Lower leg skin (tissue), 4 donors: ENCODE measurements at places on chromosomes 7 and 10. TPM values are rescaled to one million over a fixed set of nuclear protein-coding genes. Genes with fewer than 3 reads are reported as not detected.

GBX1 gene
- not detected for total RNA-seq

UPK3BL1 gene
- total RNA-seq, result 41.2 TPM

OR2A2 gene
- not detected for total RNA-seq

HGF gene
- total RNA-seq, result 1.4 TPM

DNA sequence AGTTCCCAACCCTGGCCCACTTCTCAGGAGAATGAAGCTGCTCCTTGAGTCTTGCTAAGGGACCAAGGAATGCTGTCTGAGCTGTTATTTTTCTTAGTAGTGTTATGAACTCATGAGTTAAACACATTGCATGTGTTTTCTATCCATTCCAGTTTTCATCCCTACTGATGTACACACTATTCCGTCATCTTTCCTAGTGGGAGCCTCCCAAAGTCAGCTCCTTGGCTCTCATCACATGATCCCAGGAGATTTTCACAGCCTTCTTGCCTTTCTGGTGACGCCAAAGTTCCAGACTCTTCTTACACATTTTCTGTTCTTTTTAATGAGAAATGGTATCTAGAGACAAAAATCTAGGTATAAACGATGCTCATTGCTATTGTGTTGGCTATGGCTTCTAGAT is 8.4 kb upstream of the C10orf71 start:
- DNase-seq, result peak; percentile 5

GRCh38 chr7:29976673-29977415 is 12.8 kb downstream of the SCRN1 start:
- no peak for DNase-seq

DNA sequence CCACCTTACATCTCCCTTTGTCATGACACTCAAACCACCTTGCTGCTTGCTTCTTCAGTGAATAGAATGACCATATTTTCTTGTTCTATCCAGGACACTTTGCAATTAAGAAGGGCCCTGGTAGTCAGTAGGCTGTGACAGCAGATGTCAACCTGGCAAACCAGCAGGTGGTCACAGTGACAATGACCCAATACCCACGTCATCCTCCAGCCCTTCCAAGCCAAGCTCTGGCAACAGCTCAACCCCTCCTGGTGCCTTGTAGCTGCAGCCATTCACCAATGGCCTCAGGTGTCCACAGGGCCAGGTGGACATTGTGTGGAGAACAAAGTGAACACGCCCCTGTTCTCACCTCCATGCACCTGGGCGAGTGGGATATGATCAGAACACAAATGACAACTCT is 87.6 kb upstream of the MACROH2A2 start:
- peak; percentile 4 for DNase-seq

GRCh38 chr10:74034301-74034700 is 36.4 kb downstream of the VCL start:
- no peak for DNase-seq

DNA sequence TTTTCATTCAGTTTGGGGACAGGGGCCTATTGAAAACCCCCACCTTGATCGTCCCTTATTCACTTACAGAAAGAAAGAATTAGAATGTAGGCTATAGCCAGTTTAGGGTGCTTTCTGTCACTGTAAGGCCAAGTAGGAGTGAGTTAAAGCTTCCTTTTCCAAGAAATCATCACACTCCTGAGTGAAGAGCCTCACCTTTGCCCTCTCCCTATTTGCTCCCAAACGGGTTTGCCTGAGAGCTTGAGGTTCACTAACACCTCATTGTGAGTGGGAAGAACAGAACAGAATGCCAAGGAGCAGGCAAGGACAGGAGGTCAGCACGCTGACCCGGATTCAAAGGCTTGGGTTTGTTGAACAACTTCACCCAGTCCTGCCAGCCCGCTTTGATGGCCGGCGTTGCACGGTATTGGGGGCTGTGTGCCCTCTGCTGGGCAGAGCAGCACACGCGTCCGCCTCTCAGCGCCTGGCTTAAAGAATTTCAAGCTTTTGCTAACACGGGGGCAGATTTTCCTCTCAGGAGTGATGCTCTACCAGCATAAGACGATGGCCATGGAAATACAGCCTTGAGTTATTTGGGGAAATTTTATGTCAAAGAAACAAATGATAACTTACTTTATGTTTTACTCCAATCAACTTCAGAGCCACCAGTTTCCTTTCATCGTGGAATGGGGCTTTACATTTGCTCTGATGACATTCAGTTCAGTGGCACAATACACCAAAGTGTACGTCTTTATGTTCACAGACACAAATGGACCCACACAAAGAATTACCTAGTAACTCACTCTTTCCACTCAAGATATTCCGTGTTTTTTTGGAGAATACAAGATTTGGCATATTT is 470.0 kb downstream of the SUGCT start:
- DNase-seq, result no peak

DNA sequence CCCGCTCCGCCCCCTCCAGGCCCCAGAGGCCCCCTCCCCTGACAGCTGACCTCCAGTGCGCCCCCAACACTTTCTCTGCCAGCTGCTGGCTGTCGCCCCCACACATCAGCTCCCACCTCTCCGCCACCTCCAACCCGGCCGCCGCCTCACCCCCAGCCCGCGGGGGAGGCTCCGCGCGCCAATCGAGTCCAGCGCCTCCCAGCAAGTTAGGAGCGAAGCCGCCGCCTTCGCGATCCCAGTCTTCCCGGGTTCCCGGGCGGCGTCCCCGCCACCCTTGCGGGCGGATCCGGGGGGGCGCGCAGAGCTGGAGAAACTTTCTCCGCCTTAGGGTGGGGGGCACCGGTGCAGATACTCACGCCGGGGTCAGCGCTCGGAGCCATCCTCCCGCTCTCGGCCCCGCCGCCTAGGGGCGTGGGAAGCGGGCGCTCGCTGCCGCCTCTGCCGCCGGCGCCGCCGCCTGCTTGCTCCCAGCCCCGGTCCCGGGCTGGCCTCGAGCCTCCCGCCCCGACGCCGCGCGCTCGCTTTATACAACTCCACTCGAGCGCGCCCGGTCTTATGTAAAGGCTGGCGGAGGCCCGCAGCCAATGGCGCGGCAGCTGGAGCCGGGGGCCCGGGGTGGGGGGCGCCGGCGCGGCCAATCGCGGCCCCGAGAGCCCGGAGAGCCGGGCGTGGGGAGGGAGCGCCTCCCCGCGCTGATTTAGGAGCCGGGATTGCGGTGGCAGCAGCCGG is at the start of gene CRTAC1:
Gene CRTAC1, minus strand, starts transcription at position 529 of the 729 bp plus-strand sequence. Its CDS starts 149 bp downstream, at position 380.
- DNase-seq, result peak; percentile 91

- DNase-seq, result no peak
Observed at GRCh38 chr10:67837541-67838314, at the start of gene DNAJC12. DNAJC12 (minus strand) TSS chr10:67838188; CDS start chr10:67838011, 177 bp downstream.

GRCh38 chr7:144085978-144086377 is at the start of gene OR2A12:
OR2A12 (plus strand) TSS chr7:144086278; CDS start chr7:144095108, 8,830 bp downstream.
- no peak for DNase-seq

GRCh38 chr10:20890491-20891337 is 6.4 kb downstream of the NEBL start:
- DNase-seq, result no peak

DNA sequence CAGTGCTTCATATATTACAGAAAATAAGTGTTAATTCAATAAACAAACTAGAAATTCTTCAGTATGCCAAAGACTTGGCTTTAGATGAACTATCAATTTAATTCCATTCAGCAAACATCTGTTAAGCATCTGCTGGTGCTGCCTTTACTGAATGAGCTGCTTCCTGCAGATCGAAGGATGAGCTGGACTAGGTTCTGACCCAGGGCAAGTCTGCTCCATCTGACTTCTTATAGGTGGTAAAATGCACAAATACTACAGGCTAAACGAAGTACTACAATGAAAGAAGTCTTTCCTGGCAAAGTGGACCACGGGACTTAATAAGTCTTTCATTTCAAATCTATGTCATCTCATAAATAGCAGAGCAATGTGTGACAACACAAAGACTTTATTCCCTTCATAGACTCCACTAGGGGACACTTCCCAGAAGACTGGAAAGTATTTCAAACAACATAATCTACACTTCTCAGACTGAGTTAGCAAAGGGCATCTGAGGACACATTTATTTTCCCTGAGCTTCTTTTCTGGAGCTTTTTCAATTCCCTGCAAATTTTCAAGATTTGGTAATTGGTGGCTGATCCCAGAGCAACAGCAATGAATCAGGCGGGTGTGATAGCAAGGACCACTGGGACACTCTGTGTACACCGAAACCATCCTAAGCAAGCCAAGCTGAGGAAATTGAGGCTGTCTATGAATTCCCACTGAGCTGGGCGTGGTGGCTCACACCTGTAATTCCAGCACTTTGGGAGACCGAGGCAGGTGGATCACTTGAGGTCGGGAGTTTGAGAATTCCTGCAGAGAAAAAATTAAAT is 108.9 kb upstream of the FRMD4A start:
- DNase-seq, result no peak

- DNase-seq, result no peak
Observed at GRCh38 chr7:20831451-20831850, 44.8 kb upstream of the SP8 start.

DNA sequence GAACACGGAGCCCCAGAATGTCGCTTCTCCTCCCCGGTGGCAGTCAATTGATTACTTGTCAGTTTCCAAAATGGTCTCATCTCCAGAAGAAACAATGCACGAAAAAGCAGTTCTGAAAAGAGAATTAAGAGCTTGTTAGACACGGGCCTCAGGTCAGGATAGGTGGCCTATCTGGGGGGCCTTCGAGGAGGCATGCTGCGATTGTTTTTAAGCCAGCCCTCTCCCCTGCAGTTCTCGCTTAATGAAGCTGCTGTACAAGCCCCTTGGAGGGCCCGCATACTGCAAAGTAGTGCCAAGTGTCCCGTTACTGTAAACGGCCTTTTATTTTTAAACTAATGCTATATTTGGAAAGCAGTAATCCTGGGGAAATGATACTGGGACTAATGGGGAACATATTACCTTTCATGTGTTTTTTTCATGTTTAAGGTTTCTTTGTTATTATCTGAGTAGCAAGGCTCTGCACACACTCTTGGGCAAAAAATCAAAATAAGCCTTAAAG is 114.8 kb upstream of the TCF7L2 start:
- no peak for DNase-seq

DNA sequence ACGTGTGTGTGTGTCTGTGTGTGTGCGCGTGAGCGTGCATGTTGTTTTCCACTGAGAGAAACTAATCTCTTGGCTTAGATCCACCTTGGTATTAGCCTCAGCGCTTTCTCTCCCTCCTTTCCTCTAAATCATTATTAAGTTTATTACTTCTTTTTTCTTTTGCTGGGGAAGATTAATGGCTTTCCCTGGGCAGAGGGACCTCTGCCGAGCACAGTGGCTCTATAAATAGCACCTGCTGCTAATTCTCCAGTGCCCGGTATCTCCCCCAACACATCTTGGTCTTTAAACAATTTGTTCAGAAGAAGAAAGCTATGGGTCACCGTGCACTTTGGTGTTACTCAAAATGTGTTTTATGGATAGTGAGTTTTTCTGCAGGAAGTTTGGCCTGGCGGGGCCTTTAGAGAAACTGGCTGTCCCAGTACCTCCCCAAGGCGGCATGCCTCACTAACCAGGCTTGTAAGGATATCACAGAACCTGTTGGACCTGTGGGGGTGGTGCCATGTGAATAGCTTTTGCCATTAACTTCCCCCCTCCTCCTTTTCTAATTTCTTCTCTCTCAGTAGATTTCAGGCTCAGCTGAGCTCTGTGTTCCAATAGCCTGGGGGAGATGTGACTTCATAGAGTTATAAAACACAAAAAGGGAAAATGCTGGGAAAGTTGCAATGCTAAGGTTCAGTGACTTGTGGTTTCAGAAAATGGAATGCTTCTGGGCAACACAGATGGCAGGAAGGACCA is 70.1 kb upstream of the RAB11FIP2 start:
- no peak for DNase-seq

DNA sequence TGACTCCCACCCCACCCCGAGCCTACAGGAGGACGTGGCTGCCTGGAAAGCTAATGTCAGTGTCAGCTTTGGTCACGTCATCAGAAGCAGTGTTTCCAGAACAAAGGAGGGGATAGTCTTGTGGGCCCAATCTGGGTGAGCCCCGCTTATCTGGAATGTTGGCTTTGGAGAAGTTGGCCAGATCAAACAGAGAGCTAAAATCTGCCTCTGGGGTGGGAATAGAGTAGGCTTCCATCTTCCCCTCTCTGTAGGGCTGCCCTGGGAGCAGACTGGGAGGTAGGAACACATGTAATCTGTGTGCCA is 32.5 kb downstream of the SRRM3 start:
- no peak for DNase-seq

DNA sequence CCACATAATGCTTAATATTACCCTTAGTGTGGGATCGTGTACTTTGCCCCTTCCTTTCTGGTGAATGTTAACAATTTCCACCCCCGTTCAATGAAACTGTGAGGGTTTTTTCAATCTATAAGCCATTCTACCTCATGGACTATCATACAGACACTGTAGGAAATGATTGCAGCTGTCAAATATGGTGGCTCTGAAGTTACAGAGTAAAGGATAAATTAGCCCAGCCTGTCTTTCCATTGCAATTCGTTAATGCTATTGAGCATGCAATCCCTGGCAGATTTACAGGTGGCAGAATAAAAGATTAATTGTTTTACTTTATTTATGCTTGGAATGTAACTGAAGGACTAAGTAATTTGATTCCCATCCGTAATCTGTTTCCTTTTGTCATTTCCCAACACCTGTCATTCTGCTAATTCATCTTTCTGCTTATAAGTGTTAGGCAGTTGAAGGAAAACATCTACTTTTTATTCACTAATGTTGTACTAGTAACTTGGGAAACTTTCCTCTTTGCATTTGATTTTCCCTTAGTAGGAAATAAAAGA is 1211.6 kb upstream of the LRRN3 start:
- DNase-seq, result no peak

DNA sequence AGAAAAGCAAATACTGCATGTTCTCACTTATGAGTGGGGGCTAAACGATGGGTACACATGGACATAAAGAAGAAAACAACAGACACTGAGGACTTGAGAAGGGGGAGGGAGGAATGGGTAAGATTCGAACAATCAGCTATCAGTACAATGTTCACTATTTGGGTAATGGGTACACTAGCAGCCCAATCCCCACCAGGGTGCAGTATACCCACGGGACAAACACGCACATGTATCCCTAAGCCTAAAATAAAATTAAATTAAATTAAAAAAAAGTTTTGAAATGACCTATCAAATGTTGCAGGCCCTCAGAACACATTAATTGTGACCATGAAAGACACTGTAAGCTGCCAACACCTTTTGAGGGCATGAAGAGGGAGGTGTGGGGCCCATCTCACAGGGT is 316.0 kb downstream of the WDR37 start:
- DNase-seq, result no peak

DNA sequence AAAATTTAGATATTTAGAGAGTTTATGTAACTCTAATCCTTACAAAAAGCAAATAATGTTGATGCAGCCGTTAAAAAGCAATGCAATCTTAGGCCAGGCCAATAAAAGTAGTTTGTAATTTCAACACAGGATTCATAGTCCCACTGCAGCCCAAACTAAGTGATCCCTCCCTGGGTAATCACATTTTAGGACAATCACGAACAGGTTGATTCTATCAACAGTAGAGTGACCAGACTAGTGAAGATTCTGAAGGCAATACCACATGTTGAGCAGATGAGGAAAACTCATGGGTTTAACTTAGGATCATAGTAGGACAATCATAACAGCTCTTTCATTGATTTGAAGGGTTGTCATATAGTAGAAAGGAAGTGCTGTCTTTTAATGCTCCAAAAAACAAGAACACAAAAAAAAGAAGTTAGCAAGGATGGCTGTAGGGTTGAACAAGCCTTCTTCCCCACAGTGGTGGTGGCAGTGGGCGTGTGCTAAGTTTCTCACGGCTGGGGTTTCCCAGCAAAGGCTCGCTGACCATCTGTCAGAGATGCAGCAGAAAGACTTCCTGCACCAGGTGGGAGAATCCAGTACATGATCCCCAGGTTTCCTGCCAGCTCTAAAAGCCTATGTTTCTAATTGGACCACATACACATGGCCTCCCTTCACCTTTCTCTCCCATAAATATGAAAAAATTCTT is 212.2 kb downstream of the CHRM2 start:
- no peak for DNase-seq
